Occipital lobe (tissue), 3 donors: ENCODE measurements at places on chromosomes 11 and 22. TPM values are rescaled to one million over a fixed set of nuclear protein-coding genes. Genes with fewer than 3 reads are reported as not detected.

The GRAP2 gene
- total RNA-seq, result 2.7 TPM

The OR8G5 gene
- 0.16 TPM for total RNA-seq

The KRTAP5-9 gene
- not detected for total RNA-seq

The PANX3 gene
- not detected for total RNA-seq

The NPAS4 gene
- 0.16 TPM for total RNA-seq

The MS4A12 gene
- not detected for total RNA-seq

The RFPL2 gene
- total RNA-seq, result 0.31 TPM

The FAT3 gene
- total RNA-seq, result 172 TPM

The APOBEC3F gene
- 0.31 TPM for total RNA-seq

The RASD2 gene
- total RNA-seq, result 1.1 TPM

The POU2AF2 gene
- total RNA-seq, result not detected

The MRPL21 gene
- total RNA-seq, result 43.2 TPM

The MCM5 gene
- total RNA-seq, result 11.9 TPM

The OR5I1 gene
- total RNA-seq, result not detected

The CSRP3 gene
- total RNA-seq, result 0.31 TPM

The UCP2 gene
- total RNA-seq, result 5.0 TPM

The MLC1 gene
- total RNA-seq, result 32.6 TPM

The LRFN4 gene
- 47.7 TPM for total RNA-seq

The APOA4 gene
- total RNA-seq, result not detected

The SNX32 gene
- total RNA-seq, result 7.3 TPM

The MYBPC3 gene
- total RNA-seq, result not detected

The GGTLC3 gene
- total RNA-seq, result not detected

The DENND6B gene
- total RNA-seq, result 16.5 TPM

The NAALADL1 gene
- total RNA-seq, result 2.3 TPM

The MS4A1 gene
- total RNA-seq, result not detected

The RIBC2 gene
- total RNA-seq, result not detected

The OR52E4 gene
- not detected for total RNA-seq

The VSIG10L2 gene
- not detected for total RNA-seq

The SCGB1D2 gene
- not detected for total RNA-seq

The OR52H1 gene
- total RNA-seq, result 0.47 TPM

The CRELD2 gene
- 17.5 TPM for total RNA-seq

The MIAT gene
- 221 TPM for total RNA-seq

The KLHDC7B gene
- not detected for total RNA-seq

The SLN gene
- total RNA-seq, result 8.3 TPM

The TUB gene
- total RNA-seq, result 88.3 TPM

The C22orf31 gene
- not detected for total RNA-seq

The DNAJB7 gene
- total RNA-seq, result not detected

The STARD10 gene
- 20.4 TPM for total RNA-seq

The APOL3 gene
- 2.5 TPM for total RNA-seq

The CLCF1 gene
- total RNA-seq, result not detected

The APBB1 gene
- 266 TPM for total RNA-seq

The B3GAT1 gene
- total RNA-seq, result 34.6 TPM

The DTX4 gene
- 43.7 TPM for total RNA-seq

The SCO2 gene
- total RNA-seq, result 0.78 TPM

The SLC22A8 gene
- total RNA-seq, result 1.2 TPM

The TNNT3 gene
- 2.0 TPM for total RNA-seq
